Foreskin keratinocyte (primary cell): ENCODE measurements at places on chromosomes 16 and 17. TPM values are rescaled to one million over a fixed set of nuclear protein-coding genes. Genes with fewer than 3 reads are reported as not detected.

The TBC1D3K gene
- total RNA-seq: not detected in 2 replicates

The RND2 gene
- total RNA-seq: 0.14 TPM in 2 replicates

The SOCS1 gene
- 5.2 and 6.3 TPM in 2 replicates for total RNA-seq

DNA sequence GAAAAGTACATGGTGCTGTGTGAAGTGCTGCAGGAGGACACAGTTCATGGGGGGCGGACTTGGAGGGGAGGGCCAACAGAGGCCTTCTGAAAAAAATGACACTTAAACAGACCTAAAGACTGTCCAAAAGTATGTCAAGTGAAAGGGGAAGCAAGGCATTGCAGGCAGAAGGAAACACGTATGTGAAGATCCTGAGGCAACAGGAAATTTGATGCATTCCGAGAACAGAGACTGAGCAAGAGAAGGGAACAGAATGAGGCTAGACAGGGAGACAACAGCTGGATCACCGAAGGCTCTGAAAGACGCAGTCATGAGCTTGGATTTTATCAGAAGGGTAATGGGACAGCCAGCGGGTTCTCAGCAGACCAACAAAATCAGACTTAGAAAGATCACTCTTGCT lies 1.1 kb downstream of the IFT20 start:
- no peak for DNase-seq

DNA sequence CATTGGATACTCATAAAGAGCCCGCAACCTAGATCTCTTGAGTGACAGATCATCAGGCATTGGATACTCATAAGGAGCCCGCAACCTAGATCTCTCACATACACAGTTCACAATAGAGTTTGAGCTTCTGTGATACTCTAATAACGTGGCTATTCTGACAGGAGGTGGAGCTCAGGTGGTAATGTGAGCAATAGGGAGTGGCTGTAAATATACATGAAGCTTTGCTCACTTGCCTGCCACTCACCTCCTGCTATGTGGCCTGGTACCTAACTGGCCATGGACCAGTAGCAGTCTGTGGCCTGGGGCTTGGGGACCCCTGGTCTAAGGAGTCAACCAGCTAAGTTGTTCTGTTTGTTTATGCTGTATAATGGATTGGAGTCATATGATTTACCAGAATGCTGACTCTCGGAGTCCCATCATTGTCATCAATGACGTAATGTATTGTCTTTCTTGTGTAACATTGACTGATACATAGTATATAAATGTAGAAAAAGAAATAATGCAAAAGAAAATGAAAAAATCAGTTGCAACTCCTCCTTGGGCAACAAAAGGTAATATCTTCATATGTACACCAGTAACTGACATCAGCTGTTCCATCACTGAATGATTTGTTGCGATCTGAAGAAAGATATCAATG lies 17.5 kb downstream of the ABCA9 start:
- DNase-seq: no peak

GRCh38 chr16:68416057-68417046 lies 32.0 kb downstream of the SMPD3 start:
- no peak for DNase-seq
